Activated CD4-positive, alpha-beta T cell treated with anti-CD3 and anti-CD28 coated beads for 48 hours (primary cell): ENCODE measurements at places on chromosomes 2 and 18.

GRCh38 chr2:109317471-109318095 is 188.6 kb downstream of the SH3RF3 start:
- DNase-seq = no peak

GRCh38 chr2:240629968-240630770 is 4.9 kb downstream of the GPR35 start:
- no peak for DNase-seq

- no peak for DNase-seq
Measured at GRCh38 chr2:233430081-233430480, 75.8 kb downstream of the DGKD start.

DNA sequence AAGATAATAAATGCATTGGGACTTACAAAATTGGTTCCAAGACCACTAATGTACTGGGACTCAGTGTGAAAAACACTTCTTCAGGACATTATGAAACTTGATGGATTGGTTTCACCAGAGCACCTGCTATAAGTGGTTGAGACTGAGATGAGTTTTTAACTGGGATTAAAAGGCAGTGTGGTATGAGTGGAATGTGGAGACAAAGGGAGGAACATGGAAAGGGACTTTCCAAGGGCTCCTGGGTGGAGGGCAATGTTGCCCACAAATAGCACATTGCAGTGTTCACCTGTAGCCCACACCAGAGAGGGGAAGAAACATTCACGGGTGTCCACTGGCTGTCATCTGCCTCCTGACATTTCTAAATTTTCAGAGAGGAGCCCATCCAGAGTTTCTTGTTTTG is 253.3 kb upstream of the TANK start:
- no peak for DNase-seq

- no peak for DNase-seq
Measured at GRCh38 chr2:81412681-81413080, 1108.1 kb upstream of the LRRTM1 start.

GRCh38 chr18:47870605-47871004 is 59.9 kb downstream of the SMAD2 start:
- no peak for DNase-seq

- no peak for DNase-seq
Measured at GRCh38 chr2:120470041-120470965, 124.4 kb downstream of the INHBB start.

- no peak for DNase-seq
Measured at GRCh38 chr2:211281430-211282073, 725.2 kb downstream of the CPS1 start.

DNA sequence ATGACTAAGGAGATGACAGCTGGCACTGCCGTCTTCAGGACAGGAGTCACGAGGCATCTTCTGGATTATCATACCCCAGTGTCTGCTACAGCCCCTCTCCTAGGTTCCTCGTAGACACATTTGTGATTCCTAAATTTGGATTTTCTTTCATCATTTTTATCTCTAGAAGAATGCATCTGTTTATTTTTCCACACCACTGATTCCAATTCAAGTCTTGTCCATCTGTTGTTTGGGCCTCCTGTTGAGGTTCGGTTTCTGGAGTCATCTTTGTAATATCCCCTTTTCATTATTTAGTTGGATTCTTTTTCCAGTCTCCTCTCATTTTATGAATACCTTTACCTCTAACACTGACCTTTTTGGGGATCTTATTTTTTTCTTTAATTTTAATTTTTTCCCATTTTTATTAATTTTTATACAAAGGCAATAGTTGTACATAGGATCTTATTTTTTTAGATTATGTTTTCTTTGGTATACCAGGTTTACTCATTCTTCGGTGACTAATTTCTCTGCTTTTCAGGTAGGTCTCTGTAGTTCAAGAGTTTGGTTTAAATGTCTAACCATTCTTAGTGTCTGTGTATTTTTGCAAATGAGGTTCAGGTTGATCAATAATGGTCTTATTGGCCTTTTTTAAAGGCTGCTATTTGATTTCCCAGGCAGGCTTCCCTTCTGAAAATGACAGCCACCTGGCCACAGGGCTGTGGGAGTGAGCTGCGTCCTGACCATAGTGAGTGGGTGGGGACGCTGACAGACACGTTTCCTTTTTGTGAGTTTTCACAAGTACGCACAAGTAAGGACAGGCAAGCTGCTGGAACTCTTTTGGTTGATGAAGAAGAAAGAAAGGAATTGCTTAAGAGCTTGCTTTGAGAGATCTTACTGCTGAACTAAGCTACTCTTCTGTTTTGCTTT is 34.5 kb downstream of the FARP2 start:
- peak; percentile 27 for DNase-seq

- DNase-seq = peak; percentile 8
Measured at GRCh38 chr2:205524656-205525055, 157.6 kb upstream of the NRP2 start.

DNA sequence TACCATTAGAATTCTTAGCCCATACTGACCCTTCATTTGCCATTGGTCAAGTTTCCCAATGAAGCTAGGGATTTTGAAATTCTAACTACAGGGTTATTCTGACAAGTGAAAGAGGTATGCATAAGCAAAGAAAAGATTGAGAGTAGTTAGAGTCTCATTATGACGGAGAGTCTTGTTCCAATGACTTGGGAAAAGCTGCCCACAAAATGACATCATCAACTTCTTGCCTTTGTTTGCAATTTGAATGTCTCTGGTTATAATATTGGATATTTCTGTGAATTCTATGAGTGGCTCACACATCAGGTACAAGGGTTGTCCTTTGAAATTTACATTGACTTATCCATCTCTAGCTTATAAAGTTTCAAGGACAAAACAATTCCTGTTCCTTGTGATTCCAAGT is 772.2 kb downstream of the TRIB2 start:
- DNase-seq = no peak

DNA sequence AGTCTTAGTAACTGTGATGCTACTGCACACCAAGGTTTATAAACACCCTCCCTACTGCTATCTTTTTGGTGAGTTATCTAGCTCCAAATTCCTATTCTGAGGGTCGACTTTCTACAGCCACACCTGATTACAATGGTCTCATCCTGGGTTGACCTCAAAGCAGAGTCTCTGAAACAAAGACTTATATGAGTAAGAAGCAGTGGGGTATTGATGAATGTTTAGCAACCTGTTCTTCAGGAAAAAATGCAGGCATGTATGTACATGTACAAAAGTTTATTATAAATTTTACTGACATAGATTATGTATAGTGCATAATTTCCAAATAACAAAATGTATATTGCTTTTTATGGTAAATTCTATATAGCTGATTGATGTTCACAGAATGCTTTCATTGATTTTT is 51.6 kb upstream of the FMNL2 start:
- no peak for DNase-seq

DNA sequence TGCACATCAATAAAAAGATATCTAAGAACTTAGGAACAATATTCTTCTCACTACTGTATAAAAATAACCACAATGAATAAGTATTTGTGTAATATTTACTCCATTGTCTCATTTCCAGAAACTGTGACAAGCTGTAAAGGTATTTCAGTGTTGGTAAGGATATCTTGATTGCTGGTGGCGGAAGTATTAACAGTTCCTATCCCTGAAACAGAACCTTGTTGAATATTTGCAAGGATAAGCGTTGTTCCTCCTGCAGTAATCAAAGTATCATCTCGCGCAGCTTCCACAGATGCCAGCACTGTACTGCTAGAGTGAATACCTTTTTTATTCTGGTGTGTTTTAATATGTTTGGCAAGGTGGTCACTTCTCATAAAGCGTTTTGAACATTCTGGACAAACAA is 55.3 kb downstream of the SP3 start:
- DNase-seq = no peak

DNA sequence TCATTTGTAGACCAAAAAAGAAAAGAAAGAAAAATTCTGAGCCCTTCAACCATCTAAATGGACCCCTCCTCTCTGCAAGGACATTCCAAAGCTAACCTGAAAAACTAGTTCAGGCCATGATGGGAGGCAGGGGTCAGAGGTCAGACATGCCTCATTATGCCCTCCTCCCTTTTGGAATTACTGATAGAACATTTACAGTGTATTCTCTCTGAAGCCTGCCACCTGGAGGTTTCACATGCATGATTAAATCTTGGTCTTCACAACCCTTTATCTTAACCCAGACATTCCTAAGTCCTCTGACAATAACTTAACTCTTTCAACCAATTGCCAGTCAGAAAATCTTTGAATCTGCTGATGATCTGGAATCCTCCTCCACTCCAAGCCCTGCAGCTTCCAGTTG is 86.0 kb downstream of the SPP2 start:
- peak; percentile 20 for DNase-seq

GRCh38 chr2:180661686-180662030 is 318.7 kb upstream of the UBE2E3 start:
- DNase-seq = no peak

- no peak for DNase-seq
Measured at GRCh38 chr18:9079818-9080528, 22.5 kb upstream of the NDUFV2 start.

DNA sequence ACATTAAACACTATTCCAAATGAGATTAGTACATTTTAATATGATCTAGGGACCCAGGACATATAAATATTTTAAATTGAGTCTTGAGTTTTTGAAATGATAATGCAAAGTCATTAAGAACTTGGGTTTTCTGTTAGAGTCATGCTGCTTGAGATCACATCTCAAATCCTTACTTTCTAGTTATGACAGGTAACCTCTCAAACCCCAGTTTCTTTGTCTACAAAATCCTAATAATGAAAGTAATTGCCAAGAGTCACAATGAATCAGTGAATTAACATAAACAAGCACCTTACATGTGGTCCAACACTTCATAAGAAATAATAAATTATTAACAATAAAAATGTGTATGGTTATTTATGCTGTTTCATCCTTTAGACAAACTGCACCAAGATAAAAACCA is 607.6 kb downstream of the LRP1B start:
- DNase-seq = no peak

GRCh38 chr2:204628926-204629712 is 83.8 kb downstream of the PARD3B start:
- DNase-seq = no peak

DNA sequence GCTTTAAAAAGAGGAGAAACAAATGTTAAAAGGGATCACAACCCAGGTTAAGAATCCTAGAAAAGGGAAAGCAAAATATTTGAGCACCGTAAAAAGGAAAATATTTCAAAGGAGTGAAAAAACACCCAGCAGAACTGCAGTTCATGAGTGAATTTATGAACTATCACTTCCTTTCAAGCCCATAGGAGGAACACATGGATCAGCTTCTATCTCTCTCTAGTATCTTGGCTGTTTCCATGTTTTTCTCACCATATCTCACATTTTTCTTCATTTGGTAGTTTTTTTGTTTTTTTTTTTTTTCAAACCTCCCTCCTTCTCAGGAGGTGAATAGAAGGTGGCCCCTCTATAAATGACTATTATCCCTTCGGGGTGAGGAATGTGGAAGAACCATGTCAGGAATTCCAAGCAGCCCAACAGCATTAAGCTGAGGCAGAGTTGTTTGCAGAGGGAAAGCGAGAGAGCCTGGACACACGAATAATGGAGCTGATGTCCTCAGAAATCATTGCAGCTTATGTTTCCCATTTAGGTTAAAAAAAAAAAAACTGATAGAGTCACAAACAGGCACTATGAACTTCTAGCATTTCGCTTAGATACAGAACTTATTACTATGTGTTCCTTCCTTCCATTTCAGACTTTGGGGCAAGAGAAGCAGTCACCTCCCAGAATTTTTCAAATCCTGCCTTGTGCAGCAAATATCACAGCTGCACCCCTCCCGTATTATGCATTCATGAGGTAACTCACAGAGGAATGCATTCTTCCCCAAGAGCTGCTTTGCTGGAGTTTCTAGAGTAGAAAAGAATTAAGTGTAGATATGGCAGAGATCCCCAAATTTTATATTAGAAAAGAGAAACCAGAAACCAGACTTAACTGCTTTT is 315.6 kb downstream of the IRS1 start:
- no peak for DNase-seq

GRCh38 chr2:146665800-146666199 is 1179.0 kb upstream of the ACVR2A start:
- no peak for DNase-seq

DNA sequence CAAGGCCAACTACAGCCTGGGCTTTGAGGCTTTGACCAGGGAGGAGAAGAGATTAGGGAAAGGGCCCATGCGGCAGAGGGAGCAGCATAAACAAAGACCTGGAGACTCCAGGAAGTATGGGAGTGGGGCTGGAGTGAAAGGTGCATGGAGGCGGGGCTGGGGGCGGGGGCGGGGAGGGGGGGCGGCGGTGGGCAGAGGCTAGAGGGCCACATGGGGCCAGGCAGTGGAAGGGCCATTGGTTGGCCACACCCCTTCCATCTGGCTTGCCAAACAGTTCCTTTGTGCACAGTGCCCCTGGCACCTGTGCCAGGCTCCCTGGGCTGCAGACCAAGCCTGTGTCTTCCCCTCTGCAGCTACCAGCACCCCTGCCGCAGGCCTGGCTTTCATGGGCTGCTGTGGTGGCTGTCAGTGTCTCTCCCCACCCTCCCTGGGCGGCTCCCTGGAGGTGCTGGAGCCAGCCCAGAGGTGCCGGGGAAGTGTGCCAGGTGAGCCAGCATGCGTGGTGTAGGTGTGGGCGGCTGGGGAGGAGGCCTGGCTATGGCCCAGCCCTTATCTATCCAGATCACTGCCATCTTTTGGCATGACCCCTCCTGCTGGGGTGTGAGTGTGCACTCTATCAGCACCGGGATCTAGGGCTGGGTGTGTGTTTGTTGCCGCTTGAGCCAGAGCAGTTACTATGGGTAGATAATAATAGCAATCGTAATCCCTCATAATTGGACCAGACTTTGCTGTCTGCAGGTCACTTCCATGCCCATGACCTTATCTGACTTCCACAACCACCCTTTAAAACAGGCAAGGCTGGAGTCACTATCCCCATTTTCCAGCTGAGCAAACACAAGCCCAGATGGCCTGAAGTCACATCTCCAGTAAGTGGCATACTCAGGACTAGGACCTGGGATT is 30.5 kb downstream of the DNMT3A start:
- DNase-seq = no peak

DNA sequence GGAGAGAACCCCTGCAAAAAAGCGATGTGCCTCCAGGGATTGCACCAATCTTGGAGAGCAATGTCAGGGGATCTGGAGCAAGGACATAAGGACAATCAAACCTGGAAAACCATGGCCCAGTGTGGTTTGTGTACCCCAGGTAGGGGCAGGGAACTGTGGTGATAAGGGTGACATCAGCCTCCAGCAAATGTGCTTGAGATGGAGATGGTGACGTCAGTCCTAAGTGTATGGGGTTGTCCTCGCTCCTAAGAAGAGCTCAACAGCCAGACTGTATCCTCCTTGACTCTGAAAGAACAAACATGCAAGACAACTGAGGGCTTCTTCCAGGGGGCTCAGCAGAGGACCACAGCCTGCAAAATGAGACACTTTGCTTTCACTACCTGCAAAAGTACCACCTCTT is 71.4 kb downstream of the FTCDNL1 start:
- no peak for DNase-seq

GRCh38 chr18:7618891-7619442 is 51.9 kb downstream of the PTPRM start:
- DNase-seq = no peak
